Left ventricle myocardium superior (tissue), 1 donor: ENCODE measurements at places on chromosomes 3 and 15. TPM values are rescaled to one million over a fixed set of nuclear protein-coding genes. Genes with fewer than 3 reads are reported as not detected.
A peak's percentile ranks its signal among the peaks of the same experiment; 100 is the strongest.

The DET1 gene
- 7.6 TPM for total RNA-seq

The KNG1 gene
- total RNA-seq: 0.37 TPM

The ZIC1 gene
- total RNA-seq: not detected

The GCHFR gene
- 5.6 TPM for total RNA-seq

The QTRT2 gene
- total RNA-seq: 3.6 TPM

The TBC1D5 gene
- total RNA-seq: 27.1 TPM

The BOC gene
- 5.5 TPM for total RNA-seq

GRCh38 chr3:25226747-25227146, 201.3 kb upstream of the RARB start:
- no peak for DNase-seq

DNA sequence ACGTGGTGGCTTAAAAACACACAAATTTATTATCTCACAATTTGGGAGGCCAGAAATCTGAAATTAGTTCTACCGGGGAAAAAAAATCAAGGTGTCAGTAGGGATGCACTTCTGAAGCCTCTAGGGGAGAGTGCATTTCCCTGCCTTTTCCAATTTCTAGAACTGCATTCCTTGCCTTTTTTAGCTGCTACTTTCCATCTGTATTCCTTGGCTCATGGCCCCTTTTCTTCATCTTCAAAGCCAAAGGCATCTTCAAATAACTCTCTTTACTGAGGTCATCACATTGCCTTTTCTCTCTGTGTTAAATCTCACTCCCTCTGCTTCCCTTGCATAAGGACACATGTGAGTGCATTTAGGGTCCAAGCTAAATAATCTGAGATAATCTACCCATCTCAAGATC, 69.5 kb upstream of the NEO1 start:
- DNase-seq: no peak

DNA sequence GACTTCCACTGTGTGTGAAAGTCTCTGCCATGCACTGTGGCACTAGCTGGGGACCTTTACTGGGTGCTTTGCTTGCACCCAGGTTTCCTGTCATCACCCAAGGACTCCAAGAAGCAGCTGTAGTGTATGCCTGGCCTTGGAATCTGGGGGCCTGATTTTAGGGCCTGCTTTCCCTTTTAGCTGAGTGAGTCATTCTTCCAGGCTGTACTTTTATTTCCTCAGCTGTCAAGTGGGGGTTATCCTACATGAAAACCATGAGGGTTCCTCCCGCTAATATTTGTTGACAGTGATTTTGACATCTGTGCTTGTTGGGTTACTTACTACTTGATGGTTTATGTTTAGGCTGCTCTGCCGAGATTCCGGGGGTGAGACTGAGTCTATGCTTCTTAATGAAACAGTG, 18.5 kb downstream of the GORASP1 start:
- DNase-seq: no peak

DNA sequence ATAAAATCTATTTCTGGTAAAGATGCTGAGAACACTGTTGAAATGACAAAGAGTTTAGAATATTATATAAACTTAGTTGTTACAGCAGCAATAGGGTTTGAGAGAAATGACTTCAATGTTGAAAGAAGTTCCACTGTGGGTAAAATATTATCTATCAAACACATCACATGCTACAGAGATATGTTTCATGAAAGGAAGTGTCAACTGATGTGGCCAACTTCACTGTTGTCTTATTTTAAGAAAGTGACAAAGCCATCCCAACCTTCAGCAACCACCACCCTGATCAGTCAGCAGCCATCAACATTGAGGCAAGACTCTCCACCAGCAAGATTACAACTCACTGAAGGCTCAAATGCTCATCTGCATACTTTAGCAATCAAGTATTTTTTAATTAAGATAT, 20.2 kb downstream of the TMEM39A start:
- no peak for DNase-seq

GRCh38 chr3:180320631-180321030, 281.3 kb upstream of the TTC14 start:
- DNase-seq: no peak

- DNase-seq: peak; percentile 92
Observed at GRCh38 chr3:8658306-8659212, 14.0 kb upstream of the SSUH2 start.
